ENCODE measurements at places on chromosomes 13 and 19.
A peak's percentile ranks its signal among the peaks of the same experiment; 100 is the strongest.

DNA sequence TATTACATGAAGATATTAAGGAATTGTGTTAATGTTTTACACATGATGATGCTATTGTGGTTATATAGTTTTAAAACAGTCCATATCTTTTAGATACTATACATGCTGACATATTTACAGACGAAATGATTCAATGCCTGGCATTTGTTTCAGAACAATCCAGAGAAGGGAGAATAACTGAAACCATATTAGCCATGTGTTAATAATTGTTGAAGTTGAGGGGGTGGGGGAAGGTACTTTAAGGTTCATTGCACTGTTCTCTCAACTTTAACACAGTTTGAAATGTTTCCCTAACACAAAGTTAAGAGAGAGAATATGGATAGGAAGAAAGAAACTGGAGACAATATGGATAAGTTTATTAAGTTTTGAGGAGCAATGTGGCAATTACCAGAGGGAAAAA lies 5.8 kb downstream of the CRYL1 start:
- DNase-seq: no peak

- no peak for DNase-seq
These were observed 6.2 kb downstream of the U2AF2 start for GRCh38 chr19:55660991-55661390.

- DNase-seq: no peak
These were observed 34.3 kb downstream of the FAM216B start for GRCh38 chr13:42815681-42816080.

DNA sequence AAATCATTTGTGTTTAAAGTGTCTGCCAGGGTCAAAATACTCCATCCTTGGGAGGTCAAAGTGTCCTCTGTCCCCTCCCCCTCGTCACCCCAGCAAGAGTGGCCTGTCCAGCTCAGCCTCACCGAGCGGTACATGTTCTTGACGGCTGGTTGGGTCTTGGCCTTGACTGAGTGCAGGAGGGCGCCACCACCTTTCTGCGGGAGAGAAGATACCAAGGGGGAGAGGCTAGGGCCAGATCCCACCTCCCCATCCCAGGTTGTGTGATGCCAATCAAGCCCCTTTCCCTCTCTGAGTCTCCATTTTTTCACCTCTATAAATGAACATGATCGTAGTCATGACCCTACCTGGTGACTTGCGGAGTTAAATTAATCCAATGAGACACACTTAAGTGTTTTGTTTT lies 6.1 kb downstream of the CRB3 start:
- DNase-seq: no peak

DNA sequence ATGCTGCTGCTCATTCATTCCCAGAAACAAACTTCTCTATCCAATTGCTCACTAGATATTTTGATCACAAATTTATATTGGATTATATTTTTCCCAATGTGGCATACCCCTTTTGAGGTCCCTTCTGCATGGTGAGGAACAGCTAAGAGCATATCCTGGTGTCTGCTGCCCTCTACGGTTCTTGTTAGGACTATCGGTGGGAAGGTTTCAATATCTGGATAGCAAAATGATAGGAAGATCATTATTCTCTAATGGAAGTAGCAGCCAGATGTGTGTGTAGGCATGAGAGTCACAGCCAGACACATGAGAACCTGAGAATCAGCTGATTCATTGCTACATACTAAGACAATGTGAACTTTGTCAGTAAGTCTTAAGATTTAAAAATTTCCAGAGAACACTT lies 1422.4 kb upstream of the MIR17HG start:
- peak; percentile 60 for DNase-seq

- DNase-seq: no peak
These were observed 14.4 kb upstream of the ANKRD10 start for GRCh38 chr13:110929104-110929777.

GRCh38 chr19:50178859-50179537 lies 15.9 kb upstream of the IZUMO2 start:
- no peak for DNase-seq

GRCh38 chr13:19993024-19993423 lies 34.5 kb downstream of the ZMYM2 start:
- peak; percentile 9 for DNase-seq

- peak; percentile 99 for DNase-seq
These were observed 4.3 kb downstream of the DOT1L start for GRCh38 chr19:2167896-2168618.

DNA sequence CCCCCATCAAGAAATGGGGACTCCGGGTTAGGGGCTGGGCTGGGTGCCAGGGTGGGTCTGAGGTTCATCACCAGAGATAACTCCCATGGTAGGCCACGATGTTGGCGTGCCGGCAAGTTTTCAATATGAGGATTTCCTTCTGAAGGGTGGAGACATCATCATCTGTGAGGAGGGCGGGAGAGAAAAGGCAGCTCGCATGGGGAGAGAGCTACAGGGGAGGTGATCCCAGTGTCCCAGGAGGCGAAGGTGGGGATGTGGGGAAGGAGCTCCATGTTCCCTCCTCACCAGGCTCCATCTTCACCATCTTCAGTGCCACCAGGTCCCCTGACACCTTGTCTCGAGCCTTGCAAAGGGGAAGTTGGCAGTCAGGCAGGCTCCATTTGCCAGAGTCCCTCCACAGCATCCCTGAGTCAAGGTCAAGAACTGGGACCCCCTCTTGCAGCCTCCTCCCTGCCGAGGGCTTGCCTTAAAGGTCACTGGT lies 430 bp downstream of the MAP4K1 start:
- DNase-seq: no peak

DNA sequence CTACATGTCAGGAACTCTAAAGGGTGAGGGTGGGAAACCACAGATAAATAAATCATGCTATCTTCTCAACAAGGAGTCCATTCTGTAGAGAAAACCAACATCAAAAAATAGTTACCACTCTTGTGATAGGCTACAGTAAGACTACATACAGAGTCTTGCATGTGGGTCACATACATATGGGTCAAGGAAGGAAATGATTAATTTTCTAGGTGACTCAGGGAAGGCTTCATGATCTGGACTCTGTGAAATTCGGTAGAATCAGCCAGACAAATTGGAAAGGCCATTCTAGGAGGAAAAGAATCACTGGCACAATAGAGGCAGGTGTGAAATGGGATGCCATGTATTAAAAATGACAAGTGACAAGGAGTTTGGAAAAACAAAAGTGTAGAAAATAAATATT lies 638.9 kb downstream of the LIG4 start:
- no peak for DNase-seq

- no peak for DNase-seq
These were observed 8.5 kb downstream of the DBP start for GRCh38 chr19:48628486-48629296.

DNA sequence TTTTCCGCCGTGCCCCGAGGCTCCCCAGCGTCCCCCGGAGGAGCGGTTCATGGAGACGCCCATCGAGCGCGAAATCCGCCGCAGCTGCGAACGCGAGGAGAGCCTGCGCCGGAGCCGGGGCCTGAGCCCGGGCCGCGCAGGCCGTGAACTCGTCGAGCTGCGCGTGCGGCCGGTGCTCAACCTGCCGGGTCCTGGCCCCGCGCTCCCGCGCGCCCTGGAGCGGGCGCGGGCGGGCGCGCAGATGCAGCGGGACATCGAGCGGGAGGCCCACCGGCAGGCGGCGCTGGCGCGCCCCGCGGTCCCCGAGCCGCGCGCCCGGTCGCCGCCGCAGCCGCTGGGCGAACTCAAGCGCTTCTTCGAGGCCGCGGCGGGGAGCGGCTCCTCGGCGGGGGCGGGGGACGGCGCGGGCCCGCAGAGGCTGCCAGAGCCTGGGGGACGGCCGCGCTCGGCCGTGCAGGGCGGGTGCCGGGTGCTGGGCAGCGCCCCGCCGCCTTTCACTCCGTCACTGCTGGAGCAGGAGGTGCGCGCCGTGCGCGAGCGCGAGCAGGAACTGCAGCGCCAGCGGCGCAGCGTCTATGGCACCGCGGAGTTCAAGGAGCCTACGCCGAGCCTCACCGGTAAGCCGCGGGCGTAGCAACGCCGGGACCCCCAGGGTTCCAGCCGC lies 807 bp downstream of the MISP3 start:
- DNase-seq: peak; percentile 79

GRCh38 chr19:38734426-38735256 lies 9.6 kb downstream of the CAPN12 start:
- peak; percentile 26 for DNase-seq

GRCh38 chr19:19095691-19096090 lies 31.9 kb downstream of the SLC25A42 start:
- DNase-seq: peak; percentile 7

DNA sequence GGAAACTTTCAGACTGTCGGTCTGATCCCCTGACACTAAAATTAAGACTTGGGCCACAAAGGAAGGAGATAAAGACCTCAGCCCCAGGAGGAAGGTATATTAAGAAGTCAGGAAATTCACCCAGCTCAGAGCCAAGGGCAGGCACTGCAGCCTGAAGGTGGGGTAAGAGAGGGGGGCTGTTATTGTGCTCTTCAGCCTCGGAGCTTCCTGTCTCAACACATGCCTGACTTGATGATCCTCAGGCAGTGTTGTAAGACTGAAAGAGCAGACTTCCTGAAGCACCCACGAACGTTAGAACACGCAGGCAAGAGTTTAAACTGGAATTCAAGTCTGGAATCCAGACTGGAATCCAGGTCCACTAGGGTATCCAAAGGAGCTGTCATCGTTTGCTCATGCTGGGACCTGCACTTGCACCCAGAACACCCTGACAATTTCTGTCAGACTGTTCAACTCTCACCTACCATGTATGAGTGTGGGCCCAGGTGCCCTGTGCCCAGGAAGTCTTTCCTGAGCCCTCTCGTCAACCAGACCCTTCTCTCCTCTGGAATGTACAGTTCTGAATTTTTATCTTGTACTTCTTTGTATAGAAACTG lies 10.7 kb upstream of the FLT1 start:
- DNase-seq: peak; percentile 36

DNA sequence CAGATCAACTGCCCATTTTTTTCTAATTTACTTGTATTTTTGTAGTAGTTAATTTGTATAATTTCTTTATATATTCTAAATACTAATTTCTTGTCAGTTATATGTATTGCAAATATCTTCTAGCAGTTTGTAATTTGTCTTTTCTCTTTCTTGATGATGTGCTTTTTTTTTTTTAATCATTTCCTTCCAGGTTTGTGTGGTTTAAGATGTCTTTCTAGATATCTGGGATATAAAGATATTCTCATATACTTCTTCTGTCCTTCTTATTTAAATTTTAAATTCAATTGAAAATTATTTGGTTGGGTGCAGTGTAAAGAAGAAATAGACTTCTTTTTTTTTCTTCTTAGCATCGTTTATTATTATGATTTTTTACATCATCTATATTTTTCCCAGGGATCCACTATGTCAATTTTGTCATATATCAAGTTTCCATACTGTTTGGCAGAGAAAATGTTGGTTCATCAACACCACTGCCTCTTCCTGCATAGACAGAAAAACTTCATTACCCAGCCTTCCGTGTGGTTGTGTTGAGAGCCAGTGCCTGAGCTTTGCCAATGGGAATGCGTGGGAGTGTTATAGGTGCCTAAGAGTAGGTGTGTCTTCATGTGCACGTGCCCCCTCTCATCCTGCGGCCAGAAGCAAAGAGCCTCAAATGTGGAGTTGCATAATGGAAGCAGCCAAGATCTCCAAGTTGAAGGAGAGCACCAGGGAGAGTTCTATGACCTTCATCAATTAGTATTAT lies 15.8 kb downstream of the CPB2 start:
- DNase-seq: no peak

GRCh38 chr19:42051166-42052115 lies 18.6 kb downstream of the GRIK5 start:
- DNase-seq: no peak

- peak; percentile 54 for DNase-seq
These were observed 61.9 kb downstream of the AP1M1 start for GRCh38 chr19:16259385-16260159.

GRCh38 chr13:66492479-66492878 lies 737.7 kb downstream of the PCDH9 start:
- DNase-seq: peak; percentile 12

DNA sequence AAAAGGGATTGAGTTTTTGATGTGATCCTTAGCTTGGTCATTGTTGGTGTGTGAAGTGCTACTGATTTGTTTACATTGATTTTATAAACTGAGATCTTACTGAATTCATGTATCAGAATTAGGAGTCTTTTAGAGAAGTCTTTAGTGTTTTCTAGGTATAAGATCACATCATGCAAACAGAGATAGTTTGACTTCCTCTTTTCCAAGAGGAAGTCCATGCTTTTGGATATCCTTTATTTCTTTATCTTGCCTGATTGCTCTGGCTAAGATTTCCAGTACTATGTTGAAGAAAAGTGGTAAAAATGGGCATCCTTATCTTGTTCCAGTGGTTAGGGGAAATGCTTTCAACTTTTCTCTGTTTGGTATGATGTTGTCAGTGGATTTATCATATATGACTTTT lies 561.2 kb upstream of the SLITRK1 start:
- DNase-seq: no peak

DNA sequence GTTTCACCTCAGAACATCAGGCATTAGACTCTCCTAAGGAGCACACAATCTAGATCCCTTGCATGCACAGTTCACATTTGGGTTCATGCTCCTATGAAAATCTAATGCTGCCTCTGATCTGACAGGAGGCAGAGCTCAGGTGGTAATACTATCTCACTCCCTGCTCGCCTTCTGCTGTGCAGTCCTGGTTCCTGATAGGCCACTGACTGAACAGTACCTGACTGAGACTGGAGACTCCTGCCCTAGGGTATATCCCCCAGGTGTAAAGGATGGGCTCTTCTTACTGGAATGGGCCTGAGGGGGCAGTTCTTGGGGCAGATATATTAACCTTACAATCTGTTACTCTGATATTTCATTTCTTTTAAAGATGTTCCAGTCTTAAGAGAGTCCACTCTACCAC lies 6.3 kb downstream of the OBI1 start:
- DNase-seq: no peak

GRCh38 chr19:5803752-5804515 lies 933 bp upstream of the NRTN start:
- peak; percentile 95 for DNase-seq

- peak; percentile 54 for DNase-seq
These were observed 1.6 kb downstream of the ELAVL3 start for GRCh38 chr19:11479090-11479897.

DNA sequence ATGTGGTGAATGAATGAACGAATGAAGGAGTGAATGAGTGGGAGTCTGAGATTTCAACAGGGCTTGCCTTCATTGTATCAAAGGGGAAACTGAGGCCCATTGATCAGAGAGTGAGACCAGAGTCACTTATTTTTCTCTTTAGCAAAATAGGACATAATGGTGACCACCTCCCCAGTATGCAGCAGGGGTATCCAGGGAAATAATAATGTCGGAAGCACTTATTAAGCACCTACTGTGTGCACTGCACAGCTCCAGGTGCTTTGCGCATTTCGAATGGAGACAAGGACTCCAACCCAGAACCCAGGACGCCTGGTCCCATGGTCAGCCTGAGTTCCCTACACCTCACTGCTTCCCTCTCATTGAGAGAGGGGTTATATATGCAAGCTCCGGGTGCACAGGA lies 26.8 kb upstream of the SEMA6B start:
- no peak for DNase-seq

GRCh38 chr13:106681536-106681935 lies 113.6 kb upstream of the ARGLU1 start:
- DNase-seq: no peak

- no peak for DNase-seq
These were observed 1032.4 kb upstream of the MIR17HG start for GRCh38 chr13:90315061-90315460.

Measured in suppressor macrophage treated with lipopolysaccharide for 1 hour (primary cell).